GF-D8 (cell line): ENCODE measurements at places on chromosomes 3 and 15.

- DNase-seq = no peak
Measured at GRCh38 chr3:161142486-161142885, 37.3 kb upstream of the B3GALNT1 start.

DNA sequence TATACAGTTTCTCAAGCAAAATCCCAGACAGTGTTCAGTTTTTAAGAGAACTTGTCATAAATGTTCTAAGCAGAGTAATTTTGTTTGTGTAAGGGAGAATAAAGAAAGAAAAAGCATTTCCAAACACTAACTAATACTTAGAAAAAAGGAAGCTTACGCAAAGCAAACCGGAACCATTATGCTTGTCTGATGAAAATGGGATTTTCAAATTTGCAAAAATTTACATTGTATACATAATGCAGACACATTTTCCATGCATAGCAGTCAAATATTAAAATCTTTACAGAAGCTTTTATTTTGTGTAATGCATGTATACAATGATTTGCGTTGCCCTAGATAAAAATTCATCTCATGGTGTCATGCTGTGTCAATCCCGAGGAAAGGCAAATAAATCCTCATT is 229.0 kb downstream of the SLC9A9 start:
- DNase-seq = no peak

GRCh38 chr3:130692455-130692854 is 54.2 kb downstream of the PIK3R4 start:
- DNase-seq = no peak

DNA sequence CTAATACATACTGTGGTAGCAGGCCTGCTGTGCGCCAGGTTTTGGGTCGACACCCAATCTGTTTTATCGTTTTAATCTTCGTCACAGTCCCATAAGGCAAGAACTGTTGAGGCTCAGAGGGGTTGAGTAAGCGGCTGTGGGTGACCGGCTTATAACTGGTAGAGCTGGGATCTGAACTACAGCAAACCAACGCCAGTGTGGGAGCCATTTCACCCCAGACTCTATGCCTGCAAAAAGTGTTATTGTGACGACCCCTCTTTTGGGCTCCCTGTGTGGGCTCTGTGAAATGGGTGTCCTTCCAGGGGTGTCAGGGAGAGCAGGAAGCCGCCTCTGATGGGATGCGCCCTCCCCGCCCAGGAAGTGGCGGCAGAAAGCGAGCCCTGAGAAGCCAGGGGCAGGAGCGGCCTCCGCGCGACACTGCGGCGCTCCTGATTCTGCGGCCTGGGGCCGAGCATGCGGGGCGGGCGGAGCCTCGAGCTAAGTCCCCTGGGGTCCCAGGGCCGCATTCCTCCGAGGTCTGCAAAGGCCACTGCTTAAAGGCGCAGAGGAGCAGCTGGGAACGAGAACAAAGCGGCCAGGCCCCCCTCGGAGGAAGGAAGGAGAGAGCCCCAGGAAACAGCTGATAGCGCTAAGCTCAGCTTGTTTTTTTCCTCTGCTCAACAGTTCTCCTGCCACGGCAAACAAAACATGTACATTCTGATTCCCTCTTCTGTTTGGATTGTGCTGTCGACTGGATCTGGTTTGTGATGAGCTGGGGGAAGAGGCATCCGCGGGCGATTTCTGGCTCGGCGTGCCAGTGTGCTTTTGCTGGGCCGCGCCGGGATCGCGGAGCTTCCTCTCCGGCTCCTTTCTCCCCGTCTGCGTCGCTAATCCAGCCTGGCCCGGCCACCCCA is 33.9 kb downstream of the GRK7 start:
- peak; percentile 43 for DNase-seq

DNA sequence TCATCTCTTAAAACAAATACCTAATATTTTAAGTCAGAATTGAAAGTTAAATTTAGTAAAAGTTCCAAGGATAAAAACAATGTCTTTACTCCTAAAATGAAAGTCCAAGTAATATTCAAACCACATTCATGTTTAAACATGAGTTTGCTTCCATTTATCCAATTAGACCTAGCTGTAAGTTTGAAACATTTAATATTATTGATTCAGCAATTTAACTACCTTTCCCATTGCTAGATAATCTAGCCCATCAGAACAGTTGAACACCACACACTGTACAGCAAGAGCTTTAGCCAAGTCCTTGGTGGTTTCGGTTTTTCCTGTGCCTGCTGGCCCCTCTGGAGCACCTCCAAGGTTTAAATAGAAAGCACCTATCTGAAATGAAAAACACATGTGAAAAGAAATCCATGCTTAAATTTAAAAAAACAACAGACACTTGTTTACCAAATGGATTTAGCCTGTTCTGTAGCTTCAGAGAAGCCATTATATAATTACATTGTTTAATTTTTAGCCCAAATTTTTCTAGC is 97.8 kb downstream of the DNAH12 start:
- no peak for DNase-seq

- DNase-seq = no peak
Measured at GRCh38 chr3:86225461-86225860, 765.5 kb downstream of the VGLL3 start.

DNA sequence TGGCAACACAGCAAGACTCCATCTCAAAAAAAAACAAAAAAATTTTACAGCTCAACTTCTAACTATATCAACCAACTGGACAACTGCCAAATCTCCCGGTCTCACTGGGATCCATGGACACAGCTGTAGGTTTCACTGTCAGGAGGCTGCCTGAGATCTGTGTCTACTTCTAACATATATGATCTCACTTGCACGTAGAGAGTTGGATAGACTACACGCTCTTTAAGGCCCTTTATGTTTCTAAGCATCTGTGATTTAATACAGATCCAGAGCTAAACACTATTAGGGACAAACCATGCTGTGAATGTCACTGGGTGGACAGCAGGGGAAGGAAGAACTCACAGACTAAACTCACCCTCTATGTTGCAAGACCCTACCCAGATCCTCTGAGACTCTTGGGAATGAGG is 13.0 kb upstream of the APOD start:
- no peak for DNase-seq

- no peak for DNase-seq
Measured at GRCh38 chr15:56094171-56094570, 100.8 kb upstream of the NEDD4 start.

DNA sequence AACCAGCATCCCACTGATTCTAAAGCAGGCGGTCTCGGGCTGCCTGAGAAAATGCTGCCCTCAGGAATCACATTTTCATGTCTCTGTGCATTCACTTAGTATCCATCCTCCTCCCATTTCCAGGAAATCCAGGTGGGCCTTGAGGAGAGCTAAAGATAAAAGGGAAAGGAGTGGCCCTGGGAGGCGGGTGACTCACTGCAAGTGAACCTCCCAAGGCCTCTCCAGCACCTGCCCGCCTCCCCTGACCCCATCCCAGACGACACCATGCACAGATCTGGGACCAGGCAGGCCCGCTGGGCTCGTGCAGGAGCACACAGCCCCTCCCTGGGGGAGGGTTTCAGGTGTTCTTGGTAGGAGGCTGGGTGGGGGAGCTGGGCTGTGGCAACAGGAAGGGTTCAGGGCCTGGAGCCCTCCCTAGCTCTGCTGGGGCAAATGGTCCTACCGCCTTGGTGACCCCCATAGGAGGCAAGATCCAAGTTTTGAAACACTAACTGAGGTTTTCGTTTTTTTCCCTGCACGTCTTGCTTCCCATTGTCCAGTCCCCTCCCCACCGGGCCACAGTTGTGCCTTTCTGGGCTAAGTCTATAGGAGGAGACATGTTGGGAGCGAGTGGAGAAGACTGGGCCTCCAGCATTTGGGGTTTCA is 22.2 kb downstream of the MELTF start:
- DNase-seq = no peak

GRCh38 chr3:138474163-138474562 is 39.7 kb downstream of the ESYT3 start:
- DNase-seq = no peak

DNA sequence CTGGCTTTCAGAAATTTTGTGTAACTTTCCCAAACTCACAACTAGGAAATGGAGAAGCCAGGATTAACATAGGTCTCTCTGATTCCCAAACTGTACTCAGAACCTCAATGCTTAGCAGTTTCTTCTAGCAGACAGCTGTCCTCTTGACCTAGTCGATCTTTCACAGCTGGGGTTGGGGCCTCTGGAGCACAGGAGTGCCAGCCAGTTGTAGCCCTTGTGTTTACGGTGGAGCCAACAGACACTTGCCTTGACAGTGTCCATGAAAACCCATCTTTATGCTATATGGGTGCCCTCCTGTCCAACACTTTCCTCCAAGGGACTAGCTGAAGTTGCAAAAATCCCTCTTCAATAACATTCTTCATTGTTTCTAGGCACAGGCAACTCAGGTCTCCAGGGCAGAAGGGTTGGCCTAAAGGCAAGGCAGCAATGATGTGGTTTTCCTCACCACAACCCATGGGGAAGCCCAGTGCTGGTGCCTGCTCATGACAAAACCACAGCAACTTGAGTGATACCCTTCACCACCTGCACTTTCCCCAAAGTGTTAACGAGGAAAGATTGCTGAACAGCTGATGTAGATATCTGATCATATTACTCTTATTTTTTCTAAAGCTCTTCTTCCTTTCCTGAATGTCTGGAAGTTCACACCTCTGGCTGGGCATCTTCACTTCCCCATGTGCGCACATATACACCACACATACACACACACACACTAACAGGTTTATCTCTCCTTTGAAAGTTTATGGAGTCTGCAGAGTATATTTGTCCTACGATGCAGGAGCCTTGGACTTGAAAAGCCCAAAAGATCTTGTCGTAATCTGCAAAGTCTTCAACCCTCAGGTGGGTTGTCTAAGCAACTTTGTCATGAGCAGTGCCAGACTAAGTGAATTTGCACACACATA is 11.0 kb upstream of the KNG1 start:
- DNase-seq = peak; percentile 51

- no peak for DNase-seq
Measured at GRCh38 chr15:66306381-66306780, 13.0 kb downstream of the DIS3L start.

DNA sequence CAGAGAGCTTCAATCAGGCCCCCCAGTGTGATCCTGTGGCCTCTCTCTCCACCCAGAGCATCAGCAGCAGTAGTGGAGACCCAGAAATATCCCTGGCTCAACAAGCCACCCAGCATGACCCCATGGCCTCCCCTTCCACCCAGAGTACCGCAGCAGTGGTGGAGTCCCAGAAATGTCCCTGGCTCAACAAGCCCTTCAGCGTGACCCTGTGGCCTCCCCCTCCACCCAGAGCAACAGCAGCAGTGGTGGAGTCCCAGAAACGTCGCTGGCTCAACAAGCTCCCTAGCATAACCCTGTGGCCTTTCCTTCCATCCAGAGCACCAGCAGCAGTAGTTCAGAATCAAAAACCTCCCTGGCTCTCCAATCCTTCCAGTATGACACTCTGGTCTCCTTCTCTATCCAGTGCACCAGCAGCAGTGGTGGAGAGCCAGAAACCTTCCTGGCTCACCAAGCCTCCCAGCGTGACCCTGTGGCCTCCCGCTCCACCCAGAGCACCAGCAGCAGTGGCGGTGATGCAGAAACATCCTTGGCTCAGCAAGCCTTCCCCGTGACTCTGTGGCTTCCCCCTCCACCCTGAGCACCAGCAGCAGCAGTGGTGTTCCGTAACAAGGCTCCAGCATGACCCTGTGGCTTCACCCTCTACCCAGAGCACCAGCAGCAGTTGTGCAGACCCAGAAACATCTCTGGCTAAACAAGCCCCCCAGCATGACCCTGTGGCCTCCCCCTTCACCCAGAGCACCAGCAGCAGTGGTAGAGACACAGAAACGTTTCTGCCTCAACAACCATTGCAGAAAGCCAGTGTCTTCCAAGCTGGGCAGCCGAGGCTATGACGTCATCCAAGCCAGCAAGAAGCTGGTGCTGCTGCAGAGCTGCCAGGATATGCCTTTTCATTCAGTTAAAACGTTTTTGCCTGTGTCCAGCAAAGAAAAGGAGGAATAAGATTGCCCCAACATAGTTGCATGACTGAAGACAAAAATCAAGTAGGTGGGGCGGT is 61.3 kb upstream of the TAMM41 start:
- DNase-seq = no peak

DNA sequence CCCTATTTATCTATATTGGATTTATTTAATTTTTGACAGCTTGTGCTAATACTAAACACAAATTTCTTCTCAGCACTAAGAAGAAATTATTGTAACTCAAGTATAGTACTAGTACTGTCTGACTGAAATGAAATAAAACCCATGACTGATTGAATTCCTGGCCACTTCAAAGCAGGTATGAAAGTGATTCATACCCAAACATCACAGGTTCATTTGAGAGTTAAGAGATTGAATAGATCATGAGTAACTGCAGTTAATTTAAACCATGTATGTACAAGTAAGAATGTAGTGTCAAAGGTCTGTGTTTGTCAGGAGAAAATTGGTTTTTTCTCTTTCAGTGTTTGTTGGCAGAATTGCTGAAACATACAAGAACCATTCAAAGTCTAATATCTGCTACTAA is 332.0 kb upstream of the GRM7 start:
- no peak for DNase-seq

- DNase-seq = no peak
Measured at GRCh38 chr3:161854232-161854771, 357.7 kb downstream of the OTOL1 start.

DNA sequence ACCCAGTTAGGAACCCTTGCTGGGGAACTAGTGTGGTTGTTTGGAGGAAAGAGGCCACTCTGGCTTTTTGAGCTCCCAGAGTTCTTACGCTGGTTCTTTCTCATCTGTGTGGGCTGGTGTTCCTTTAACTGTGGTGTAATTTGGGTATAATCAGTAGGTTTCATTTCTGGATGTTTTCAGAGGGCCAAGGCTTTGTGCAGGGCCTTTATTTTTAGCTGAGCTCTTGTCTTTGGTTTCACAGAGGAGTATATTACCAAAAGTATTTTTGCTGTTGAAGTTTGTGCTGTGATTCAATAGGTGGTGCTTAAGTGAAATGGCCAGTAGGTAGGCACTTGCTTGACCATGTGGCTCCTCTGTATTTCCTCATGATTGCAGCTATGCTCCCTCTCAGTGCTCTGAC is 357.9 kb downstream of the KCNH8 start:
- DNase-seq = no peak

GRCh38 chr3:19232566-19232965 is 84.3 kb downstream of the KCNH8 start:
- no peak for DNase-seq

GRCh38 chr3:193389335-193389734 is 10.8 kb upstream of the ATP13A5 start:
- DNase-seq = no peak

GRCh38 chr3:108394563-108394962 is 98.2 kb downstream of the HHLA2 start:
- DNase-seq = no peak

DNA sequence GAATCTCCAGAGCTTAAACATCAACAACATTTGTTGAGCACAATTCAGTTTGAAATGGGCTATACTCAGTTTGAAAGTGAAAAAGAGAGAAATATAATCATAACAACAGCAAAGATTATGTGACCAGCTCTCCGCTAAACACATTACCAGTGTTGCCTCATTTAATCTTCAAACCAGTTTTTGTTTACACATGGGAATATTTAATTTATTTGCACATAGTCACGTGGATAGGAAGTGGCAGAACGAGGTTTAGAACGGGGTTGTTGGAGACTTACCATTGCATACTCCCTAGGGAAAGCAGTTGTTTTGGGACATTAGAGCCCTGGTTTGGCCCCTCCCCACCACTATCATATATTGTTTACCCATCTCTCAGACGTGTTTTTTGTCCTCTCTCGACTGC is 77.2 kb downstream of the IL1RAP start:
- DNase-seq = no peak

GRCh38 chr3:195028877-195029606 is 241.9 kb downstream of the XXYLT1 start:
- DNase-seq = no peak
